ENCODE measurements at places on chromosomes 3 and 15.

DNA sequence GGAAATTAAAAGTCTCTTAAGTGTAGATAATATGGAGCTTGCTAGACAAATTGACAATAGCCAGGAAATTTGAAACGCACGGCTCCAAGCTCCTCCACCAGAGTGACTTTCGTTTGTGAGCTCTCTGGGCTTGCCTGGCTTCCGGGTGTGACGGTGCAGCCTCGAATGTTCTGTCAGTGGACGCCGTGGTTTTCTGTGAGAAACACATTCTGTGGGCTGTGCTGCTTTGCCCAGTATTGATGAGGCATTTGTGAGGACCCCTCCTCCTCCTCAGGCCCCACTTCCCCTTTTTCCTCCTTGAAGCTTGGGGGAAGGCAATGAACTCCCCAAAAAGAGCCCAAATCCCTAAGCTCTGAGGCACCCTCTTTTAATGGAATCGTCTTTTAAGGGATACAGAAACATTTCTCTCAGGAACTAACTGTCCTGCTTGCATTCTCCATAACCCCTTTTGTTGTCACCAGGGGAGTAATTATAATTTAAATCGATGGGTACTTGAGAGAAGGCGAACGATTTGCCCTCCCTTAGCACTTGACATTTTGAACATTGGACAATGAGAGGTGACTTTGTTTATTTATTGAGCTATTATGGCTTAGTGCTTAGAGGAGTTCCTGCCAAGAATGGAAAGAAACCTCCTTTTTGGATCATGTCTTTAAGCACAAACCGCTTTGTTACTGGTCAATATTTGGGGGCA, 40.8 kb downstream of the POLR2M start:
- no peak for DNase-seq

DNA sequence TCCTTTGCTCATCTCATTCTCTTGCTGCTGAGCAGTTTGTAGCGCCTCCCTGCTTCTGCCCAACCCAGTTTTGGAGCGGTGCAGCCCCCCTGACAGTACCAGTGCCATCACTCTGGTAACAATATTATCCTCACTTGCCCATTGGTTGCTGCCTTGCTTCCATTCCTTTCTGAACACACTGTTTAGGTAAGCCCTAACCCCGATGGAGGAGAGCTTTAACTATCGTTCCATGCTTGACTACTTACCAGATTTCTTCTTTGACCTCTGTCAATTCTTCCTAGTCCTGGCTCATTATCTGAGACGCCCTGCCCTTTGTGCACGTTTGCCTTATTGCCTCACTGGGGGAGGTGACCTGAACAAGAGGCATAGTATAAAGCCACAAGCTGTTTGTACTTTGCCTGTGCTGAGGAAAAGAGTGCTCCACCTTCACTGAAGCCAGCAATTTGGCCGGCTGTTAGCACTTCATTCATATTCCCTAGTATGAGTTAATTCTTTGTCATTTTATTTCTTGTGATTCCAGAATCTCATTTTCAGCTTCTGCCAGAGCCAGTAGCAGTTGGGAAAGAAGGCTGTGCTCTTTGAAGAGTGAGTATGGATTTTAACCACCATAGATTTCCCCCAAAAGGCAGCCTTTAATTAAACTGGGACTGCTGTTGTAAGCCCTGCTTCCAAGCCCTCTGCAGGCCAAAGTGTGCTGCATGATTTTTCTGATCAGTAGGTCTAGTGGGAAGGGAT, 11.9 kb downstream of the ABHD6 start:
- DNase-seq = no peak

- DNase-seq = no peak
These were observed 286.7 kb upstream of the TGFBR2 start for GRCh38 chr3:30319713-30320112.

GRCh38 chr3:33447958-33448357, 7.8 kb upstream of the UBP1 start:
- no peak for DNase-seq

GRCh38 chr15:81789403-81789802, 256.4 kb downstream of the MEX3B start:
- no peak for DNase-seq

GRCh38 chr3:58737644-58738043, 71.1 kb upstream of the FAM3D start:
- DNase-seq = no peak

DNA sequence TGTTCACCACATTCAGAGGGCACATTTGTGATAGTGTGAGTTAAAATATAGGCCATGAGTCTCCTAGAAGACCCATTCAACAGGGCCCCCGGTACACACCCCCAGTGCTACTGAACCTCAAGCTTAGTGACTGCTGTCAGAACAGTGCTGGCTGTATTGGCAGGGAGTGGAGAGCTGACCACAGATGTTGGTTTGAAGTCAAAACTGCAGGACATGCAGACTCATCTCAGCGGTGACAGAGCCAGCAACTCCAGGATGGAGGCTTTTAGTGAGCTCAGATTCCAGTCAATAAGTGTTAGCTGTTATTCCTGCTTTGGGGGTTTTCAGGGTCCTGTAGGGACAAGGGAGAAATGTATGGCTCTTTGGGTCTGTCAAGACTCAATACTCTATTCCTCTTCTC, 29.1 kb downstream of the PRR20G start:
- no peak for DNase-seq

- no peak for DNase-seq
These were observed 433 bp downstream of the FILIP1L start for GRCh38 chr3:100113723-100114412.

DNA sequence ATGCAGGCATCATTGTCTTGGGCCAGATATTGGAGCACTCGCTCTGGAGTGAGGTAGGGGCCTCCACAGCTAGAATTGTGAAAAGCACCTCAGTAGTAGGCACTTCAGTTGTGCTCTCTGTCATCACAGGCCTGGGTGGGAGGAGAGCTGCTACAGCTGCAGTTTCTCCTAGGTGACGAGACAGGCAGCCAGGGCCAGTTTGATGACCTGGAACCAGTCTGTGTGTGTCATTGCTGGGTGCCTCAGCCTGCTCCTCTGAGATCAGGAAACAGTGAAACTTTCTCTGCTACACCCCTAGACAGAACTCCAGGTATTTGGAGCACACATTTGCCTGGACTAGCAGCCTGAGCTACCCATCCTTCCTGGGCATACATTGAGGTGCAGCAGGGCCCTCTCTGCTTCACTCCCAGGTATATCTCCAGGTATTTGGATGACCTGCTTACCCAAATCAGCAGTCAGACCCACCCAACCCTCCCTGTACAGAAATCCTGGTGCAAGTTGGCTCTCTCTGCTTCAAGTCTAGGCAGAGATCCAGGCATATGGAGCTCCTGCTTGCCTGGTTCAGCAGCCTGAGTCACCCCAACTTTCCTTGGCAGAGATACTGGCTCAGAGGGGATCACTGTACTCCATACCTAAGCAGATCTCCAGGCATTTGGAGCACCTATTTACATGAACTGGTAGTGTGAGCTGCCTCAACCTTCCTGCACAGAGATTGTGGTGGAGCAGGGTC, 54.3 kb upstream of the SGO1 start:
- no peak for DNase-seq

- no peak for DNase-seq
These were observed 43.7 kb downstream of the POC1A start for GRCh38 chr3:52110502-52110901.

DNA sequence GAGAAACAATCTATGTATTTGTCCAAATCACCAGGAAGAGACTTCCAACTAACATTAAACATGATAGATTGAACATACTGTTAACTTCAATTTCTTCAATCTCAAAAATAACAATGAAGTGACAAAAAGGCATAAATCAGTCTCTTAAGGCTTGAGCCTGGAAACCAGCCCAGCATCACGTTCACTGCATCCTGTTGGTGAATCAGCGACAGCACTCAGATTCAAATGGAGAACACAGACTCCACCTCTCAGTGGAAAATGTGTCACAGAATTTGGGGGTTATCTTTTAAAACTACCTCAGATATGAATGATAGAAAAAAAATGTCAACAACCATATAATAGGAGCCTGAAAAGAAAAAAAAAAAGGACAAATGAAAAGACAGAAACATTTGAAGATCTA, 212.0 kb downstream of the MINAR1 start:
- no peak for DNase-seq

DNA sequence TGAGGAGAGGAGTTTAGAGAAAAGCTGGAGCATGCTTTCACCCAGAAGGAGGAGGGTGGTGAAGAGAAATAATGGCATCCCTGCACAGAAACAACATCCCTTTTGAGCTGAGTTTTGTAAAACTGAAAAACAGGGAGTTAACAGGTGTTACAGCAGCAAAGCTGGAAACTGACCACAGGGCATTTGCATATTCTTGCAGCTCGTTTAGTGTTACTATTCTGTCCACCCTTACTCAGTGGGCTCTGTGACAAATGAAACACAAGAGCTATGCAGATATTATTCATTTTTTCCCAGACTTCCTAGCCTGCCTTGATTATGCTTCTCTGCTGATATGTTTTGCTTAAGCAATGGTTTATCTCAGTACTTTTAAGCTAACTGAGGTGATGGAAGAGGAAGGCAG, 272.0 kb downstream of the NEK10 start:
- no peak for DNase-seq

GRCh38 chr15:36905908-36906307, 194.4 kb downstream of the MEIS2 start:
- no peak for DNase-seq

DNA sequence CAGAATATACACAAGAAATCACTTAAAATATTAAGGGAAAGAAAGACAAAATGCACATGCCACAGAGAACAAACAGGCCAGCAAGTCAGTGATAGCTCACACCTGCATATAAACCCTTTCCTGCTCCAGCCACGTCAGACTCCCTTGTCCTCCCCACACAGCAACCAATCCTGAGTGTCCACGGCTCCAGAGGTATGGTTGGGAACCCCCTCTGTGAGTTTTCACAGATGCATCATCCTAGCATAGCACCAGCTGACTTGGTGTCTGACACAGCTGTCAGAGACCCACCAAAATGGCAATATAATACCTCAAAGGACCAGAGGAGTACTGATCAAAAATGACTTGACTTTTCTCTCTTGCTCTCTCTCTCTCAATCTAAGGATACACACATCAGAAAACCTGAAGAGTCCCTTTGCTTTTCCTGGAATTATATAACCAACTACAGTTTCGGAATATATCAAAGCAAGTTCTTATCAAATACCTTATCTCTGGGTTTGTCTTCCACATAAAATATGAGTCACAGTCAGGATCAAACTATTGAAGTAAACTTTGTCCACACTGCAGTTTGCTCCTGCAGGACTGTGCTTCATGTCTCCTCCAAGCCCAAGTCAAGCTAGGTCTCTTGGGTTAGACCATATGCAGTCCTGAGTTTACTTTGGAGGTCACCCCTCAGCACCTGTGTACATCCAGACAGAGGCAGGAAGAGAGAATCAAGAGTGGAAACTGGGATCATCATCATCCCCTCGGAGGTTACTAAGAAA, 187.1 kb upstream of the THBS1 start:
- DNase-seq = no peak

DNA sequence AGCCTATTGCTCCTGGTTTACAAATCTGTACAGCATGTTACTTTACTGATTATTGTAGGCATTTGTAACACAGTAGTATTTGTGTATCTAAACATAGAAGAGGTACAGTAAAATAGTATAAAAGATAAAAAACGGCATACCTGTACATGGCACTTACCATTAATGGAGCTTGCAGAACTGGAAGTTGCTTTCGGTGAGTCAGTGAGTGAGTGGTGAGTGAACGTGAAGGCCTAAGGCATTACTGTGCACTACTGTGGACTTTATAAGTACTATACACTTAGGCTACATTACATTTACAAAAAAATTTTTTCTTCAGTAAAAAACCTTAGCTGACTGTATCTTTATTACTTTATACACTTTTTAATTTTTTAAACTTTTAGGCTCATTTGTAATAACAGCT, 90.9 kb downstream of the RAP2B start:
- no peak for DNase-seq

DNA sequence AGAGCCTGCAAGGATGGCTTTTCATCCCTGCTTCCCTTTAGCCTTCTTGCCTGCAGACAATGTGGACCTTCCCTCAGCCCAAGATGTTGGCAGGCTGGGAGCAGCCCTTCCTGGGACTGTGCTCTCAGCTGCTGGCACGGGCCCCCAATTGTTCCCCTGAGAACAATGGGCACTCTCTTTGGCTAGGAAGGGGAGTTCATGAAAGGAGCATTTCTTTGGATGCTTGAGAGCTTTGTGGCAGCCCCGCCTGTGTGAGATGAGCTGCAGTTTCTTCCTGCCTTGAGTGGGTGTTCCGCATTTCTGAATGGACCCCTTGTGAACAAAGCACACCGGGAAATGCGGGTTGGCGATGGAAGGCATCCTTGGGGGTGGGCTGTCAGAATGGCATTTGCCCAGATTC, 35.0 kb upstream of the BSN start:
- DNase-seq = no peak

DNA sequence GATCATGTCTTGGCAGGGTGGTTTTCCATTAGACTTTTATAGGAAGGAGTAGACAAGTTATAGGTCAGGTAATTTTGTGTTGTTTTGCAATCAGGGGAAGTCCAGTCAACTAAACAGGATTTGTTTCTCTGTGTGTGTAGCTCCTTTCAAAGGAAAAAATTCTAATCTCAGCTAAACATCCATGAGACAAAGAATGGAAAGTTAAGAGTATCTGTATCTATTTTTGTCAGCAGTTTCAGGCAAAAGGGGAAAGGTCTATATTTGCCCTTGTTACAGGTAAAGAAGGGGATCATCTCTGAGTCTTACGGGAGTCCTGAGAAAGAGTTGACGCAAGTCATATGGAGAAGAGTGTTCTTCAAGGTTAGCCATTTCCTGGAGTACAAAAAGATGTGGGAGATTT, 79.3 kb downstream of the GAP43 start:
- DNase-seq = no peak

- no peak for DNase-seq
These were observed 240.0 kb upstream of the CFAP20DC start for GRCh38 chr3:59289831-59290230.

- no peak for DNase-seq
These were observed 13.2 kb downstream of the MRAS start for GRCh38 chr3:138361561-138361971.

GRCh38 chr15:80568876-80569605, 126.1 kb upstream of the ABHD17C start:
- DNase-seq = no peak

DNA sequence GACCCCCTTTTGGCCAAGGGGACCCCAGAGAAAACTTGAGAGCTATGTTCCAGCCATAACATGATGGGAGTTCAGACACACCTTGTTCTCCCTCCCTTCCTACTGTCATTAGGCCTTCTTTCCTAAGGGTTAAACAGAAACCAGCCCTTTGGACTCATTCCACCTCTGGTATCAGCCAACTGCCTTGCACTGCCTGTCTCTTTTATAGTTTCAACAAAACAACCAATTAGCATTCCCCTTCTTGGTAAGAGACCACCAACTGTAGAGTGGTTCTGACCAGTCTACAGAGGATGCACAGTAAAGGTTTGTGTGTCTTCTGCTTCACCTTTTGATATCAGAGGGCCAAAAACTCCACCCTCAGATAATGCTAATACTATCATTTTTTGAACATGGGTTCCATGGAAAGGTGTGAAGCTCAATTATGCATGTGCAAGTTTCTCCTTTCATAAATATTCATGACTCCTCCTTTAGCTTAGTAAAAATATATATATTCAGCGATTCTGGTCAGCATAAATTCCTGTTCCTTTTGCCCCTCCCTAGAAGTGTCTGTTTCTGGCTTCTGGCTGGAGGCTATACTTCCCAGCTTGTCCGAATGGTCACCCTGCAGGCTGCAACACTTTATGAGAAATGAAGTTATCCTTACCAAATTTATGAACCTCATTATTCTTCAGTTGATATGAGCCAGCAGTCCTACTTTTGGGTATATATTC, 55.9 kb downstream of the SERP1 start:
- DNase-seq = no peak

All from ovary (tissue), 10 donors.